ENCODE measurements at places on chromosomes 16 and 17. TPM values are rescaled to one million over a fixed set of nuclear protein-coding genes. Genes with fewer than 3 reads are reported as not detected.

DNA sequence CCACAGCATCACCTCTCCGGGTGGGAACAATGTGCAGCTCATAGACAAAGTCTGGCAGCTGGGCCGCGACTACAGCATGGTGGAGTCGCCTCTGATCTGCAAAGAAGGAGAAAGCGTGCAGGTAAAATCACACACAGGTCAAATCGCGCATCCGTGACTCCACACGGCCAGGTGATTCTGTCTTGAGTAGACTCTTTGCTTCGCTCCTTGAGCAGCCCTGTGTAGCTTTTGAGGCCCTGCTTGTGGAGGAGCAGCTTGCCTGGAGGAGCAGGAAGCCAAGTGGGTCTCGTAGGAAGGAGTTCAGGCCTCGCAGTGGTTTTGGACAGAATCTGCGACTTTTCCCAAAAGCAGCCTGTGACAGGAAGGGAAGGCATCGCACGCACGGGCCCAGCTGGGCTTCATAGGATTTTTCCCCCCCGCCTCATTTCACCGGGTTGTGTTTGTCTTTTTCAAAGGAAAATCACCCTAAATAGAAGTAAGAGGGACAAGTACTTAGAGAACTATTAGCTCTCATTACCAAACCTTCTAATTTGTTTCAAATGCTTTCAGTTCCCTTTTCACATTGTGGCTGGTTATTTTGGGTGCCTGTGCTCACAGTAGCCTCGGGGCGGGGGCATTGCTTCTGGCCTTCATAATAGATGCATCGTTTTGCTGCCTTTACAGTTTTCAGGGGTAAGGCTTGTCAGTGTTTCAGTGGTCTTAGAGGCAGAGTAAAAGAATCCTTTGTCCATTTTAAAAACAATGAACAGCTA lies 71.5 kb downstream of the SEC14L1 start:
- no peak for DNase-seq
- H3K27ac ChIP-seq = no peak overlapping the region
- peaks cover 4% of the 10 kb centered on the region for H3K27me3 ChIP-seq
- no peak overlapping the region for H3K4me3 ChIP-seq
- peaks cover 46% of the 10 kb centered on the region for H3K36me3 ChIP-seq

DNA sequence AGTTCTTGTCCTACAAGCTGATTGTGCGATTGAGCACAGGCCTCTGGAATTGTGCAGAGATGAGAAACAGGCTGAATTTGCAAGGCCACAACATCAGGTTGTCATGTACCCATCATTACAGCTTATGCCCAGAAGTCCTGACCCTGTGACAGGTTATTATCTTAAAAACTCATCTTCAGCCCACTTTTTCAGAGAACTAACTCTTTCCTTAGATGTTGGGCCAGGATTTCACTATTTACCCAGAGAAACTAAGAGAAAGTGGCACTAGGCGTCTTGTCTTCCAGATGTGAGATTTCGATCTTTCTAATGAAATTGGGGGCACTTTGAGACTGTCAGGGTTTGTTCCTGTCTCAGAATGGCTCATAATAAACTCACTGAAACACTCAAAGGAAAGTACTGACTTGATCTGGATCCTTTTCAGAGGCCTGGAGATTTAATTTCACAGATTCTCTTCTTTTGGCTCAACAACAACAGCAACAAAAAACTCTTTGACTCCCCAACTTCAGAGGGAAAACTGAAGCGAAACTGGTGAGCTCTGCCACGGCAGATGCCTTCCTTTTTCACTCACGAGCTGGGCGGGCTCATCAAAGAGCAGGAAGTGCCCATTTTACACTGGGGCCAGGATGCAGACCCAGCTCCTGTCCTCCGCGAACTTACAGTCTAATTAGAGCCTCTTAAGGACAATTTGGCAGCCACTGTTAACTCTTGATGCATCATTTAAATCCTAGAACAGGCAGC lies 17.7 kb upstream of the SLC12A3 start:
- peak overlapping the region; percentile 69 for H3K4me3 ChIP-seq
- H3K27me3 ChIP-seq = no peaks in the 10 kb centered on the region
- peak; percentile 4 for DNase-seq

GRCh38 chr16:23216658-23217246 lies 34.2 kb downstream of the SCNN1G start:
- no peaks in the 10 kb centered on the region for H3K36me3 ChIP-seq
- no peaks in the 10 kb centered on the region for H3K4me1 ChIP-seq
- H3K27ac ChIP-seq = no peak overlapping the region
- peaks cover 7% of the 10 kb centered on the region for H3K27me3 ChIP-seq

GRCh38 chr16:58843675-58844074 lies 109.6 kb upstream of the GOT2 start:
- H3K36me3 ChIP-seq = no peaks in the 10 kb centered on the region
- no peak overlapping the region for H3K27ac ChIP-seq
- peak; percentile 46 for DNase-seq
- no peak overlapping the region for H3K4me3 ChIP-seq
- peaks cover 10% of the 10 kb centered on the region for H3K4me1 ChIP-seq

GRCh38 chr17:76252040-76252954 lies 12.0 kb upstream of the RNF157 start:
- no peaks in the 10 kb centered on the region for H3K36me3 ChIP-seq
- peak; percentile 99 for DNase-seq
- H3K27me3 ChIP-seq = peaks cover 8% of the 10 kb centered on the region
- H3K4me1 ChIP-seq = peaks cover 32% of the 10 kb centered on the region

- no peak for DNase-seq
- H3K4me1 ChIP-seq = peaks cover 75% of the 10 kb centered on the region
- peak overlapping the region; percentile 71 for H3K4me3 ChIP-seq
- peaks cover 4% of the 10 kb centered on the region for H3K27me3 ChIP-seq
- peak overlapping the region; percentile 97 for H3K27ac ChIP-seq
- H3K36me3 ChIP-seq = peaks cover 55% of the 10 kb centered on the region
Observed at GRCh38 chr17:80856863-80857755, 134.5 kb upstream of the CHMP6 start.

- no peaks in the 10 kb centered on the region for H3K4me1 ChIP-seq
- no peak overlapping the region for H3K4me3 ChIP-seq
- peaks cover 5% of the 10 kb centered on the region for H3K27me3 ChIP-seq
- no peak overlapping the region for H3K27ac ChIP-seq
- DNase-seq = no peak
Observed at GRCh38 chr17:82060614-82061013, 5.0 kb downstream of the DUS1L start.

DNA sequence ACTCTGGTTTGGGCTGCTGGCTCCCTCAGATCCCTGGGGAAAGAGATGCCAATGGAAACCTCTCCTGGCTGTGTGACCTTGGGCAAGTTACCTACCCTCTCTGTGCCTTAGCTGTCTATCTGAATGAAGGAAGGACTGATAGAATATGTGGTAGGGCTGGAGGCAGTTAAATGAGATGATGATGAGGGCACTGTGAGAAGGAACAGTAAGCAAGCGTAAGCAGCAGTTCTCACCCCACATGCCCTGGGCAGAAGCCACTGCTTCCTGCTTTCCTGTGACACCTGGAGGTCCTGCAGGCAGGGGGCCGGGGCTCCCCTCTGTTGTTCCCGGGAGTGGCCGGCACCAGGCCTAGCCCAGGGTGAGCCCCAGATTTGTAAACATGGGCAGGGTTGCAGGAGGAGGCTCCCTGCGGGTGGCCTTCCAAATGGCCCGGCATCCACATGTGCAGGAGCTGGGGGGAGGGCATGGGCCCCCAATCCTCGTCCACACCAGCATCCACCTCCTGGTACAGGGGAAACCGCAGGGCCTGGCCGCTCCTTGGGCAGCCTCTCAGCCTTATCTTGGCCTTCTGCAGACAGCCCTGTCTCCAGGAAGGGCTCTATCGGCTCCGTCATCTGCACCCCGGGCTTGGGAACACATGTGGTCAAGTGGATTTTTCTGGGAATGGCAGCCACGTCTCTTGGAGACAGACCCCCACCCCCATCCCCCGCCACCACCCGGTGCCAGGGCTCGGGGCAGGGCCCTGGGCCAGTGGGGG lies 235.6 kb upstream of the GSE1 start:
- H3K4me3 ChIP-seq = no peak overlapping the region
- peaks cover 36% of the 10 kb centered on the region for H3K4me1 ChIP-seq
- peaks cover 3% of the 10 kb centered on the region for H3K27me3 ChIP-seq
- no peak overlapping the region for H3K27ac ChIP-seq
- H3K36me3 ChIP-seq = 0 out of 2 replicates have a peak, but pooled peaks cover 5% of the 10 kb centered on the region
- no peak for DNase-seq

- no peaks in the 10 kb centered on the region for H3K27me3 ChIP-seq
- peak overlapping the region; percentile 63 for H3K27ac ChIP-seq
Observed at GRCh38 chr16:69906838-69907401, 44.2 kb upstream of the CLEC18A start.

- H3K4me1 ChIP-seq = no peaks in the 10 kb centered on the region
- no peak for DNase-seq
- H3K27me3 ChIP-seq = peaks cover 13% of the 10 kb centered on the region
- H3K4me3 ChIP-seq = no peak overlapping the region
- no peak overlapping the region for H3K27ac ChIP-seq
Observed at GRCh38 chr16:68752602-68753001, 15.5 kb downstream of the CDH1 start.

DNA sequence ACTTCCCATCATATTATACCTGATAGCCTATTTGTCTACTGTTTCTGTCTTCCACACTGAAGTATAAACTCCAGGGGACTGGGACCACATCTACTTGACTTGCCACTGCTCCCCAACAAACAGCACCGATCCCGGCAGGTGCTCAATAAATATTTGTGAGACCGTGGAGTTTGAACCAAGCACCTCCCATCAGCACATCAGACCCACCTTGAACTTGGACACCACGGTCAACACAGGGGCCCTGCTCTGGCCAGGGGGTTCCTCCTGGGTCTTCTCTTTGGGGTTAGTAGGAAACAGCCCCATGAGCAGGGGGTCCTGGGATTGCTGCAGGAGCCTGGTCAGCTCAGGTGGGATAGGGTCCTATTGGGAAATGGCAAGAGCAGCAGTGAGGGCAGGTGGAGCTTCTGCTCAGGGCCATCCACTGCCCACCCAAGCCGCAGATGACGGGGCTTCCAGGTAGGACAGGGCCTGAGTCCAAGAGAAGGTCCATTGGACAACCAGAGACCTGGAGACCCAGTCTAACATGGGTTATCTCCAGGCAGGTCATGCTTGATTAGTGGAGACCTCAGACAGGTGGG lies 19.9 kb downstream of the ZNHIT3 start:
- peaks cover 23% of the 10 kb centered on the region for H3K36me3 ChIP-seq
- H3K4me1 ChIP-seq = no peaks in the 10 kb centered on the region
- no peak overlapping the region for H3K4me3 ChIP-seq
- H3K27me3 ChIP-seq = no peaks in the 10 kb centered on the region
- H3K27ac ChIP-seq = no peak overlapping the region

- H3K4me1 ChIP-seq = peaks cover 45% of the 10 kb centered on the region
- no peaks in the 10 kb centered on the region for H3K36me3 ChIP-seq
- H3K27ac ChIP-seq = peak overlapping the region; percentile 92
- DNase-seq = peak; percentile 72
- H3K4me3 ChIP-seq = peak overlapping the region; percentile 79
Observed at GRCh38 chr17:40903129-40903847, 18.2 kb upstream of the KRT20 start.

GRCh38 chr16:84193480-84193879 lies 2.5 kb downstream of the ADAD2 start:
- no peak for DNase-seq
- no peak overlapping the region for H3K27ac ChIP-seq
- H3K4me1 ChIP-seq = peaks cover 3% of the 10 kb centered on the region
- H3K27me3 ChIP-seq = peaks cover 22% of the 10 kb centered on the region
- no peak overlapping the region for H3K4me3 ChIP-seq
- H3K36me3 ChIP-seq = no peaks in the 10 kb centered on the region

DNA sequence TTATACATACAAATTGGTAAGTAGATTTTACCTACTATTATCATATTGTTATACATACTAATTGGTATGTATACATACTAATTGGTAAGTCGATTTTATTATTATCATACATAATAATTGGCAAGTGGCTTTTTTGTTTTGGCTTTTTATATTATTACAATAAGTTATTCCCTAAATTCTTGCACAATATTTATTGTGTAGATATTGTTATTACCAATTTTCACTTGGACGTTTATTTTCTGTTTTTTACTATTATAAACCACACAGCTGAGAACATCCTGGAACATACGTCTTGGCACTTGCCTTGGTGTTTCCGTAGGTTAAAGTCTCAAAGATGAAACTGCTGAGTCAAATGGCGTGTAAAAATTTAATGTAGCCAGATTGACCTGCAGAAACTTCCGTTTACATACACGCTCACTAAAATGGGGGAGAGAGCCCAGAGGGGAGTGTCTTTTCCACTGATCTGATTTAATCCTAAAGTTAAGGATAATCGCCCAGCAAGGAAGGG lies 18.9 kb downstream of the GNGT2 start:
- H3K4me3 ChIP-seq = peak overlapping the region; percentile 93
- peaks cover 17% of the 10 kb centered on the region for H3K27me3 ChIP-seq
- H3K27ac ChIP-seq = peak overlapping the region; percentile 97
- peaks cover 24% of the 10 kb centered on the region for H3K4me1 ChIP-seq

DNA sequence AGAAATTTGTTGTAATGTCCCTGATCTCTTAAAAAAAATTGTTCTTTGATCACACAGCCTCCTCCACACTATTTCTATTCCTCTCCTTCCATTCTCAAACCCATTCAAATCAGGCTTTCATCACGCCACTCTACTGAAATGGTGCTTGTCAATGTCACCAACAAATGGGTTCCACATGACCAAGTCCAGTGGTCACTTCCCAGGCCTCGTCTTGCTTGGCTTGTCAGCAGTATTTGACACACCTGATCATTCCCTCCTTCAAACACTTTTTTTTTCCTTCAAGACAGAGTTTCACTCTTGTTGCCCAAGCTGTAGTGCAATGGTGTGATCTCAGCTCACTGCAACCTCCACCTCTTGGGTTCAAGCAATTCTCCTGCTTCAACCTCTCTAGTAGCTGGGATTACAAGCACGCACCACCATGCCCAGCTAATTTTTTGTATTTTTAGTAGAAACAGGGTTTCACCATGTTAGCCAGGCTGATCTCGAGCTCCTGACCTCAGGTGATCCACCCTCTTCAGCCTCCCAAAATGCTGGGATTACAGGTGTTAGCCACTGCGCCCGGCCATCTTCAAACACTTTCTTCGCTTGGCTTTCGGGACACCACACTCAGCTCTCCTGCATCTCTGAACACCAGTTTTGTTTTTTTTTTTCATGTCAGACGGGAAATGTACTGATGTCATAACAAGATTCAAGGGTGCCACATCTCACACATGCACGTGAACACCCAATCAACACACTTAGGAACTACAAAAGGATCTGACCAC lies 18.3 kb downstream of the NQO1 start:
- no peak for DNase-seq
- peaks cover 66% of the 10 kb centered on the region for H3K36me3 ChIP-seq
- peaks cover 48% of the 10 kb centered on the region for H3K4me1 ChIP-seq

- peaks cover 27% of the 10 kb centered on the region for H3K36me3 ChIP-seq
- H3K4me3 ChIP-seq = no peak overlapping the region
- H3K27ac ChIP-seq = no peak overlapping the region
- DNase-seq = no peak
Observed at GRCh38 chr16:86549893-86550190, 5.2 kb downstream of the MTHFSD start.

- no peaks in the 10 kb centered on the region for H3K36me3 ChIP-seq
- no peak overlapping the region for H3K27ac ChIP-seq
- H3K4me1 ChIP-seq = no peaks in the 10 kb centered on the region
- peaks cover 21% of the 10 kb centered on the region for H3K27me3 ChIP-seq
- DNase-seq = no peak
- no peak overlapping the region for H3K4me3 ChIP-seq
Observed at GRCh38 chr16:88969361-88969831, 7.6 kb downstream of the CBFA2T3 start.

AATK gene
- total RNA-seq = 0.48 TPM

DNASE1 gene
- 7.8 TPM for total RNA-seq

ATP2A3 gene
- 0.07 TPM for total RNA-seq
